Muscle of leg (tissue), 16 donors: ENCODE measurements at places on chromosomes 6 and 20. TPM values are rescaled to one million over a fixed set of nuclear protein-coding genes. Genes with fewer than 3 reads are reported as not detected.

The TFAP2D gene
- not detected for polyA plus RNA-seq

The EPPIN gene
- not detected for polyA plus RNA-seq

The ECT2L gene
- polyA plus RNA-seq, result 0.24 TPM

The PNPLA1 gene
- polyA plus RNA-seq, result 0.05 TPM

The MMP24OS gene
- 24.1 TPM for polyA plus RNA-seq

The SPATA25 gene
- 4.4 TPM for polyA plus RNA-seq

The FAM83D gene
- 9.1 TPM for polyA plus RNA-seq

- peak; percentile 43 for DNase-seq
- H3K4me1 ChIP-seq, result peaks cover 3% of the 10 kb centered on the region
- H3K27me3 ChIP-seq, result peaks cover 5% of the 10 kb centered on the region
Observed at GRCh38 chr6:45634231-45634630, 256.5 kb upstream of the SUPT3H start.

- DNase-seq, result peak; percentile 78
- H3K27ac ChIP-seq, result no peak overlapping the region
- peaks cover 10% of the 10 kb centered on the region for H3K36me3 ChIP-seq
- H3K27me3 ChIP-seq, result no peaks in the 10 kb centered on the region
Observed at GRCh38 chr6:111642463-111643158, 36.9 kb upstream of the TRAF3IP2 start.

- H3K4me1 ChIP-seq, result peaks cover 11% of the 10 kb centered on the region
- no peak overlapping the region for H3K27ac ChIP-seq
- H3K4me3 ChIP-seq, result no peak overlapping the region
- no peak for DNase-seq
- peaks cover 29% of the 10 kb centered on the region for H3K27me3 ChIP-seq
Observed at GRCh38 chr20:46130534-46130933, 12.4 kb downstream of the CD40 start.

DNA sequence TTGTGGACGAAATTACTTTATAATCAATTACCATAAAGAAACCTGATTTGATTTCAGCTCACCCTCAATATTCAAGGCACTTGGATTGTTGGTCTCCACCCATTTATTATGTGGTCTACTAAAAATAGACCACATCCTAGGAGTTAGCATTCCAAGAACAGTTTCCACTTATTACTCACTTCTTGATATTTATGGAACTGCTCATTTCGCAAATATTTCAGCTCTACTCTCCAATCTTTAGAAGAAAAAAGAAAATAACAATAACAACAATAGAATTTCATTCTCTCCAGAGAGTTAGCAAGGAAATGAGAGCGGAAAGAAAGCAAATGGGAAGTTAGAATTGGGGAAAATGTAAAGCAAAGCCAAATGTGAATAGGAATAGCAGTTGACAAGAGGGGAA is 26.2 kb upstream of the HDAC2 start:
- H3K27me3 ChIP-seq, result no peaks in the 10 kb centered on the region
- DNase-seq, result peak; percentile 91
- H3K4me3 ChIP-seq, result peak overlapping the region; percentile 1

GRCh38 chr20:56417911-56418310 is 5.9 kb downstream of the CASS4 start:
- DNase-seq, result no peak
- H3K36me3 ChIP-seq, result no peaks in the 10 kb centered on the region
- no peaks in the 10 kb centered on the region for H3K27me3 ChIP-seq

- H3K4me3 ChIP-seq, result no peak overlapping the region
- no peaks in the 10 kb centered on the region for H3K36me3 ChIP-seq
- H3K27me3 ChIP-seq, result no peaks in the 10 kb centered on the region
- no peak overlapping the region for H3K27ac ChIP-seq
Observed at GRCh38 chr6:11496152-11497060, 41.1 kb upstream of the TMEM170B start.

DNA sequence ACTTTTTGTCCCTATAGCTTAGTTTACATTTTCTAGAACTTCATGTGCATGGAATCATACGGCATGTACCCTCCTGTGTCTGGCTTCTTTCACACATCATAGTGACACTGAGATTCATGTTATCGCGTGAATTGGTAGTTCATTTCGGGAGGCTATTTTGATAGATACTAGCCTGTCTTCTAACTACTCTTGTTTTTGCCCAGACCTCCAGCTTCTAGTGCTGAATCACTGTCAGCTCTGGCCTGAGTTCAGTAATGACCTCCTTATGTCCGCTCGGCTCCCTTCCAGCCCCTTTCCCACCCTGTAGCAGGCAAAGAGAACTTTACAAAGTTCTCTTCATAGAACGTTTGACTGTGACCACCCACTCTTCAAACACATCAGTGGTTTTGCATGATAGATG is 14.1 kb downstream of the MYBL2 start:
- no peak overlapping the region for H3K4me3 ChIP-seq
- no peaks in the 10 kb centered on the region for H3K27me3 ChIP-seq
- H3K27ac ChIP-seq, result no peak overlapping the region

GRCh38 chr20:46646659-46647380 is 4.4 kb downstream of the SLC13A3 start:
- DNase-seq, result no peak
- peaks cover 19% of the 10 kb centered on the region for H3K4me1 ChIP-seq
- H3K27ac ChIP-seq, result no peak overlapping the region

DNA sequence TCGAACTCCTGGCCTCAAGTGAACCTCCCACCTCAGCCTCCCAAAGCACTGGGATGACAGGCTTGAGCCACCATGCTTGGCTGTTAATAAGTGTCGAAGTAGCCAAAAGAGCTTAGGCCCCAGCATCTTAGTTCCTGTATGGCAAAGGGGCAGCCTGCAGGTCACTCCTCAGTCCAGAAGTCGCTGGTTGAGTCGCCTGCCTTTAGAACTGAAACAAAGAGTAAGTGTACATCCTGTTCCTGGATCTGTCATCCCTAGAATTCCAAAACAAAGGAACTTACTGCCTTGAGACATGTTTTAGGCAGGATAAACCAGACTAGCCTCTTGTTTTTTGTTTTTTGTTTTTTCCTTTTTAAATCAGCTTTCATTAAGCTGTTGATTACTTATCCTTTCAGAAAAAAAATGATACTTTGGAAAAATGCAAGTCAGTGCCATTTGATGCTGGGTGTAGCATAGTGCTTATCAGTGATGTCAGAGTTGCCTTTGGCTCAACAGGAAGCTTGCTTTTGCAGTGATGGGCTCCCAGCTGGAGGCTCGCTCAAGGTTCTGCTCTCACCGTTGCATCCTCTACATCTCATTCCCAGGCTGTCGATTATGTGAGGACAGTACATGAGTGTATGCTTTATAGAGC is 9.0 kb downstream of the ACTR5 start:
- peaks cover 67% of the 10 kb centered on the region for H3K36me3 ChIP-seq
- H3K27me3 ChIP-seq, result no peaks in the 10 kb centered on the region
- H3K4me1 ChIP-seq, result peaks cover 2% of the 10 kb centered on the region
- no peak overlapping the region for H3K4me3 ChIP-seq
- no peak for DNase-seq

DNA sequence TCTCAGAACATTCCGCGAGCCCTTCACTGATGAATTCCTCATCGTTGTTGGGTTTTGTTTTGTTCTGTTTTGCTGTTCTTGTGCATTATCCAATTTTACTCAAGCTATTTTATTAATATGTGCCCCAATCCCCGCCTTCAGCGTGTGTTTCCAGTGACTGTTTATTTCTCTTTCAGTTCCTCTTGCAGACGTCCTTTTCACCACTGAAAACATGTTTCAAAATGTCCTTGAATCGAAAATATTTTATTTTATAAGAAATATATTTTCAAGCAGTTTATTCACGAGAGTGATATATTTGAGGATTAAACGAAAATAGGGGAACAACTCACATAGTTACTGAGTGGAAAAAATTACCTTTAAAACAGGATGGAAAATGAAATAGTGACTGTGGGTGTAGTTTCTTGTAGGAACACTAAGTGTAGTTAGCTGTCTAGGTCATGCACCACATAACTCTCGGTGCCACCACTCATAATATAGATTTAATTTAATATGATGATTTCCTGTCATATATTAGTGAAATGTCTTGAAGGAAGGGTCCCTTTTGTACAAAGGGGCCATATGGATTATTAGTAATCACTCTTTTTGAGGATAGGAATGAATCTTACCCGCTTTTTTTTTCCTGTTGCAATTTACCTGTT is 45.3 kb upstream of the HDDC2 start:
- H3K4me3 ChIP-seq, result no peak overlapping the region
- no peaks in the 10 kb centered on the region for H3K27me3 ChIP-seq
- H3K36me3 ChIP-seq, result no peaks in the 10 kb centered on the region
- no peak for DNase-seq

- no peak overlapping the region for H3K4me3 ChIP-seq
- peaks cover 2% of the 10 kb centered on the region for H3K27me3 ChIP-seq
- no peaks in the 10 kb centered on the region for H3K36me3 ChIP-seq
- no peak overlapping the region for H3K27ac ChIP-seq
- H3K4me1 ChIP-seq, result peaks cover 7% of the 10 kb centered on the region
Observed at GRCh38 chr6:14873101-14873500, 372.8 kb upstream of the JARID2 start.

DNA sequence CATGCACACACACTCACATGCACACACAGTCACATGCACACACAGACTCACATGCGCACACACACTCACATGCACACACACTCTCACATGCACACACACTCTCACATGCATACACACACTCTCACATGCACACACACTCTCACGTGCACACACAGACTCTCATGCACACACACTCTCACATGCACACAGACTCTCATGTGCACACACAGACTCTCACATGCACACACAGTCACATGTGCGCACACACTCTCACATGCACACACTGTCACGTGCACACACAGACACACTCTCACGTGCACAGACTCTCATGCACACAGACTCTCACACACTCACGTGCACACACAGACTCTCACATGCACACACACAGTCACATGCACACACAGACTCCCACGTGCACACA is 36.6 kb upstream of the VSX1 start:
- no peak for DNase-seq
- no peak overlapping the region for H3K27ac ChIP-seq
- H3K36me3 ChIP-seq, result no peaks in the 10 kb centered on the region
- H3K4me1 ChIP-seq, result peaks cover 30% of the 10 kb centered on the region
- no peak overlapping the region for H3K4me3 ChIP-seq

- H3K27ac ChIP-seq, result no peak overlapping the region
- H3K4me1 ChIP-seq, result peaks cover 4% of the 10 kb centered on the region
- no peaks in the 10 kb centered on the region for H3K36me3 ChIP-seq
- H3K4me3 ChIP-seq, result no peak overlapping the region
- peak; percentile 37 for DNase-seq
Observed at GRCh38 chr20:57103146-57103800, 163.2 kb downstream of the BMP7 start.

DNA sequence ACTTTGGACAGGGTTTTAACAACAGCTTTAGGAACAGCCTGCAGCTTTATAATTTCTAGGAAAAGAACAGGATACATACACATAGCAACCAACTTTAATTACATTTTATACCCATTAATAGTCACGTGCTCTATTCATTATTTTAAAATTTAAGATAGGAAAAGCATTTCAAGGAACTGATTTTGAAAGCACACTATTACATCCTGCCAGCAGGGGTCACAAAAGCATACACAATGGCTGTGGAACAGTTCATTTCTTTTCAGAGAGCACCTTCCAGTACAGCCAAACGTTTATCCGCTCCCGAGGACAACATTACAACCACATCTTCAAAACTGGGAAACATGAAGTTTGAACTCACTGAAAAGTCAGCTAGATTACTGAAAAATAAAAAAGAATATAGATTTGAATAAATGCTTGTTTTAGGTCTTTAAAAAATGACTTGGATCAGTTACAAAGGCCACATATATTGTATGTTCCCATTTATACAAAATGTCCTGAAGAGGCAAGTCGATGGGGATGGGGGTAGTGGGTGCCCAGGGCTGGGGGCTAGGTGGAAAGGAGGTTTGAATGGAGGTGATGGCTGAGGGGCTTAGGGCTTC is 104.6 kb upstream of the EXOC2 start:
- peak; percentile 75 for DNase-seq
- no peaks in the 10 kb centered on the region for H3K36me3 ChIP-seq
- H3K4me1 ChIP-seq, result no peaks in the 10 kb centered on the region
- peaks cover 25% of the 10 kb centered on the region for H3K27me3 ChIP-seq
- no peak overlapping the region for H3K27ac ChIP-seq
